ENCODE measurements at places on chromosomes 2 and 18.

- no peak for DNase-seq
Measured at GRCh38 chr2:15760232-15760910, 168.7 kb downstream of the DDX1 start.

DNA sequence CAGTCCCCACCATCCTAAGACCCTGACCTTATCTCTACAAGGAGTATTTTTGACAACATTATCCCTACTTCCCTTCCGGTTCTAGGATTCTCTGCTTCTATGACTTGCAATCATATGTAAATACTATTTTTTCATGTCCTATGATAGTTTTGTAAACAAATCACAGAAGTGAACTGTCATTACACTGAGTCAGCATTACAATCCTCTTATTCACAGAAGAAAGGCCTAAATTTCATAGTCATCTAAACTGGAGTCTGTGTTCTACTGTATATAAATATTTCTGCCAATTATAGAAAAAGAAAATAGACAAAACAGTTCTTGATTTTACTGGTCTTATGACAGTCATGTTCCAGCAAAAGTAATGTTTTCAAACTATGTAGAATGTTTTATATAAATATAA lies 265.1 kb downstream of the NCKAP5 start:
- no peak for DNase-seq

- peak; percentile 27 for DNase-seq
Measured at GRCh38 chr2:121187982-121188411, 97.0 kb downstream of the TFCP2L1 start.

GRCh38 chr2:11435036-11435435 lies 30.9 kb downstream of the E2F6 start:
- no peak for DNase-seq

DNA sequence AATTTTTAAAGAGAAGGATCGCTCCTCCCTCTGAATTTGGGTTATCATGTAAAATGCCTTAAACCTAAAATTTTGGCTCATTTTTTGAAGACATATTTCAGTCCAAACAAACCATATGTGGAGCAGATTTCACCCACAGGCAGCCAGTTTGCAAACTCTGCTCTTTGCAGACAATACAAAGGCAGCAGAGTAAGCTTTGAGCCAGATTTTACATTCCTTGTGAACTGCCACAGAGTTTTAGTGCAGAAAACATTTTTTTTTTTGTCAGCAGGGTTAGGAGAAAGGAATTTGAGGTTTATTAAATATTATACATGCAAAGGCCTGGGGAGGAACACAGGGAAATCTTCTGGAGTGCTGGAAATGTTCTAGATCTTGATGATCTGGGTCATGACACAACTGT lies 171.9 kb upstream of the FN1 start:
- no peak for DNase-seq

DNA sequence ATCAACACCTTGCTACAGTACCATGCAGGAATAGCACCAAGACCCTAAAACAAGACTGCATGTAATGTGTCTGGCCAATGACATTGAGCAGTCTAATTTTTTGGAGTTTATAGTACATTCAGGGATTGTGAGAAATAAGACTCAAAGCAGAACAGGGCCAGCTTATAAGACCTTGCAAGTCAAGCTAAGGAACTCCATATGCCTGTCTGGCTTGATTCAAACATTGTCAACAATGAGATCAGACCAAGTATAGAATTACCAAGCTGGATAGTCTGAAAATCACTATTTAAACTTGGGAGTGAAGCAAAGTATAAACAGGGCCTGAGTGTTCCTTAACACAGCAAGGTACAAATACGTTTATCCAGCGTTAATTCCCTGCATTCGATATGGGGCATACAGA lies 370.9 kb downstream of the CNTNAP5 start:
- DNase-seq: no peak

DNA sequence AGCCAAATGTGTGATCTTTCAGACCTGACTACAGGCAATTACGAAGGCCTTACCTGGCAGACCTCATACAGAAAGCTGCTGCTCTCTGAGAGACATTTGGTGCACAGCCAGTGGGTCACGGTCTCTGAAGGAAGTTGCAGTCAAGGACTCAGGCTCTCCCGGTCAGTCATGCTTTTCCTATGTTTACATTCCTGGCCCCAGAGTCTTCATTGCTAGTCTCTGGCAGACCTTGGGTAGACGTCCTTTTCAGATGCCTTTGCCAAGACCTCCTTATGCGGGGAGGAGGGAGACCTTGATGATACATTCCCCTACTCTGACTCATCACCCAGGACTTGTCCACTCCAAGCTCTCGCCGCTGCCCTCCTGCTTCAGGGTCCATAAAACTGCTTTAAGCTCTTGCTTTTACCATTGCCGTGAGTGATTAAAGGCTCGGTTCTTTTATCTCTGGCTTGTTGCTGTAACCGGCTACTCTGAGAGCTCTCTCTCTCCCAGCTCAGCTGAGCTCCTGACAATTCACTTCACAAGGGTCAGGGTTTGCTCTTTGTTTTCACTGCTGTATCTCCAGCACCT lies 62.0 kb upstream of the SLC35F5 start:
- DNase-seq: peak; percentile 86

GRCh38 chr2:208266553-208266893 lies 468 bp downstream of the PIKFYVE start:
- no peak for DNase-seq

DNA sequence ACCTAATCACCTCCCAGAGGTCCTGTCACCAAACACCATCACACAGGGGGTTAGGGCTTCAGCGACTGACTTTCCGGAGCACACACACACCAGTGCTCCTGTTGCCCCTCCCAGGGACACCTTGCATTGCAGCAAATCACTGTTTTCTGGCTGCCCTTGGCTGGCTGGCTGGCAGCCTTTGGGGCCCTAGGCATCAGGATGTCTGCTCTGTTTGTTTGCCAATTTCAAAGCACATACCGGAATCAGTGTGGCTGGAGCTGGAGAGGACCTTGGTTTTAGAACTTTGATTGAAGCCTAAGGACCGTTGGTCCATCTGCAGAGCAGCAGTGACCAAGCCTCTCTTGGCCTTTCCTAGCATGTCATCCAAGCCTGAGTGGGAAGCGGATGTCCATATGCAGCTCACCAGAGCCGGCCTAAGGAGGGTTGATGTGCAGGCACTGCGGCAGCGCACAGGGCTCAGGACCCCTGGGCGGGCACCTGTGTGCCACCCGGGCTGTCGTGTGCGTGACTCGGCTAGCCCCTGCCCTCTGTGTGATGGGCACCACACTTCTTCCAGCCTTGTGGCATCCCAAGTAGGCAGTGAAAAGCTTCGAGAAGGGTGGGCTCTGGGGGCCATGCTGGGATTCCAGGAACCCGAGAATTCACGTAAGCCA lies 62.1 kb downstream of the GBX2 start:
- no peak for DNase-seq

- DNase-seq: no peak
Measured at GRCh38 chr2:100053087-100053885, 89.1 kb downstream of the AFF3 start.

DNA sequence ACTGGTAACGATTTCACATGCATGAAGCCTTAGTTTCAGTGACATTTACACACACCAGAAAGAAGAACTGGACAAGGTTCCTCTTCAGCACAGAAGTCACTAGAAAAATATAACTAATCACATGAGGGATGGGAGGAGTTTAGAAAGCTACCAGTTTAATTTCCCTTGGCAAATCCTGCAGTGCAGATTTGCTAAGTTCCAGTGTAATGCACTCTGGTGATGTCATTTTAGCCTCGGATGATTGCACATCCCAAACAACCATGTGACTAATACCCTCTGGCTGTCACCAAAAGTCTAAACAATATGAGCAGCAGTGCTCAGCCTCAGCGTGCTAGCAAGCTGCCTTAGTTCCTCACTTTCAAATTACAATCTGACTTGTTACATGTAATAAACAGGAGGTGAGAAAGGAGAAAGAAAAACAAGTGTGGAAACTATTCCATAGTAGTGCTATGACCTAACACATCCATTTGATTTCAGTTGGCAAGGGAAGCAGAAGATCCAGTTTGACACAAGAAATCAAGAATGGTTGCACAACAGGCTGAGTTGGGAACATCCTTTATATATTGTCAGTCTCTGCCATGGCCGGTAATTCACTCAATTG lies 35.3 kb upstream of the PPP1CB start:
- DNase-seq: peak; percentile 87

DNA sequence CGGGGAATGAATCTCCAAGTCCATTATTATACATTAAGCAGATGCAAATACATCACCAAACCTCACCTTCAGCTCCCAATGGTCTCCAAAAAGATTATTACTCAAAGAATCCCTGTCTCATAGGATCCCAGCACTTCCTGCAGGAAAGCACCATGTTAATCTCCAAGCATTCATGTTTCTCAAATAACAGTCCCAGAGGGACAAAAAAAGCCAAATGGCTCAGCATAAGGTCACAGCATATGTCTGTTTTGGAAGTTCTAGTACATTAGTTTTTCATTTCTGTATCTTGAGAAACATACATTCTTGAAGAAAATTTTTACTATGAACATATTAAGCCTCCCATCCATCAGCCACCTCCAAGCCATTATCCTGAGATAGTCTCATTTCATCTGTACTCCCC lies 103.3 kb downstream of the METTL4 start:
- DNase-seq: no peak

DNA sequence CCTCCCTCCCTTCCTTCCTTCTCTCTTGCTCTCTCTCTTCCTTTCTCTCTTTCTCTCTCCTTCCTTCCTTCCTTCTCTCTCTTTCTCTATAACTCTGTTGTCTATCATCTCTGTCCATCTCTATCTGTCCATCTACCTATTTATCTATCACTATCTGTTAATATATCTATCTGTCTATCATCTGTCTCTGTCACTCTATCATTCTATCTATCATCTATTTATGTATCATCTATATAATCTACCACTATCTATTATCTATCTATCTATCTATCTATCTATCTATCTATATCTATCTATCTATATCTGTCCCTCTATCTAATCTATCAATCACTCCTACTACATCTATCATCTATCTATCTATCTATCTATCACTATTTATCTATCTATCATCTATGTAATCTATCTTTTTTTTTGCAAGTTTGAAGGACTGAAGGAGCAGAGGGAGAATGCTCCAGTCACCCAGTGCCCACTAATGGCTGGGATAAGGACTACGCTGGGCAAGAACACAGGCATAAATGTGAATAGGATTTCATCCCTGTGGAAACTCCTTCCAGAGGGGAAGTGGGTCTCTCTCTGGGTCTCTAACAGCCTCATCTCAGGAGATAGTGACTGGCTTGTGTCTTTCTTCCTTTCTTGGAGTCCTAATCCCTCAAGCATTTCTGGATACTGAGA lies 427.0 kb downstream of the LPIN1 start:
- no peak for DNase-seq

DNA sequence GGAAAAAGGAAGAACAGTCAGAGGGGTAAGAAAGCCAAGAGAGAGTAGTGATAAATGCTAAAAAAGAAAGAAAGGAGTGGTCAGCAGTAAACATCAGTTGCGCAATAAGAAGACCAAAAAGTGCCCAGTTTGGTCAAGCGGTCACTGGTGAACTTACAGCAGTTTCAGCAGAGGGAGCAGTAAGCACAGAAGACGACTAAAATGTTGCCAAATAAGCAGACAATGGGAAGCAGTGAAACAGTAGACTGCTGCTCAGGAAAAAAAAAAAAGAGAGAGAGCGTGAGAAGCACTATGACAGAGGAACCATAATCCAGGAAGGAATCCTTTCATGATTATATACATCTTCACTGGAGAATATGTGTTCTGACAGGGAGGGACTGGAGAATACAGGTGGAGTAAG lies 45.8 kb downstream of the DNAJC10 start:
- peak; percentile 63 for DNase-seq

DNA sequence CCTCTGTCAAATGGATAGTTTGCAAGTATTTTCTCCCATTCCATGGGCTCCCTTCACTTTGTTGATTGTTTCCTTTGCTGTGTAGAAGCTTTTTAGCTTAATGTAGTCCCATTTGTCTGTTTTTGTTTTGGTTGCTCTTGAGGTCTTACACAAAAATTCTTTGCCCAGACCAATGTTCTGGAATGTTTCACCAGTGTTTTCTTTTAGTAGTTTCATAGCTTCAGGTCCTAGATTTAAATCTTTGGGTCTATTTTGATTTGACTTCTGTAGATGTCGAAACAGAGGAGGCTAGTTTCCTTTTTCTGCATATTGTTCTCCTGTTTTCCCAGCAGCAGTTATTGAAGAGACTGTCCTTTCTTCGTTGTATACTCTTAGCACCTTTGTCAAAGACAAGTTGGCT lies 351.6 kb downstream of the PTPRM start:
- DNase-seq: no peak

DNA sequence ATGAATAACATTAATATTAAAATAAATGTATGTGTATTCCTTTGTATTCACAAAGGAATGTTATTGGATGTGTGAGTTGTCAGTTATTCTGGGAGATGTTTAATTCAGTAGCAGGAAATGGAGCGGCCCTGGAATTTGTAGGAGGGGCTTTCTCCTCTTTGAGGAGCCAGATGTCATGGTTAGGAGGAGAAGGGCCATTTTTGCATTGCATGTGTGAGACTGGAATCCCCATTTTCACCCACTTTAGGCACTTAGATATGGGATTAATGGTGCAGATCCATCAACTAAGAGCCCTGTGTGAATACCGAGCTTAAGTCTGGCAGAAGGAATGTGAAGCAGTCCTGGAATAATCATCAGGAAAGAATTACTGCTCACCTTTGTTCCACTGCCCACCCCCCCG lies 439.2 kb downstream of the PARD3B start:
- DNase-seq: no peak

DNA sequence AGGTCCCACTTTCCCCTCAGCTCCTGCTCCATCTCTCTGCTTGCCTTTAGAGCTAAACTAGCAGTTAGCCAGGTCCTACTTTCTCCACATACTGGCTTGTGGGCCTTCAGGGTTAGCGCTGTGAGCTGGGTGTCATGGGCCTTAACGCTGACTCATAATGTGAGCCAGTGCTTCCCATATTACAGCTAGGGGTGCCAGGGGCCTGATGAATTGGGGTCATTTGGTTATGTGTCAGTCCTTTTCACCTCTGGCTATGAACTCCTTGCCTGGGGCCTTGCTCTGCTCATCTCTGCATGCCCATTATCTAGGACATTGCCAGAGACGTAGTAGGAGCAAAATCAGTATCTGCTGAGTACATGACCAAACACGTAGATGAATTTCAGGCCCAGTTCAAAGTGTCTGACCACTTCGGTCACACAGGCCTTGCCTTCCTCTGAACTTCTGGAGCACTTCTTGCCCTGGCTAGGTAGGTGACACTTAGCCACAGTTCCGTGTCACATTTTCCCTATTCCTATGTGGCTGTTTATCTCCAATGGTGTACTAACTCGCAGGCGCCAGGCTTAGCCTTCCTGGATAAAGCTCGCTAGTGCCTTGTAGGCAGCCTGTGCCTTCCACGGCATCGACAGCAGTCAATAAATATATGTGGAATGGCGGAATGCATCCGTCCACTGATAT lies 103.2 kb upstream of the SIX3 start:
- no peak for DNase-seq

DNA sequence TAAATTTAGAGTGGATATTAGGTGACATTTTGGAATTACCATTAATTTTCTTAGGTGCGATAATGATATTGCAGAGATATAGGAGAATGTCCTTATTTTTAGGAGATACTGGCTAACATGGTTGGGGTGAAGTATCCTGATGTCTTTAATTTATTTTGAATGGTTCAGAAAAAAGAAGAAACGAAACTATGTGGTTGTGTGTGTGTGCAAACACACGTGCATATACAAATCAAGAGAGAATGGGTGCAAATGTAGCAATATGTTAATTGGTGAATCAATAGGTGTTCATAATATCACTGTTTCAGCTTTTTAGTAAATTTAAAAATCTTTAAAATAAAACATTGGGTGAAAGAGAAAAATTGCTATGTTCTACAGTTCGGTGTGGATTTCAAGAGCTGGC lies 140.9 kb downstream of the DIS3L2 start:
- DNase-seq: no peak
